Cerebellar nuclear complex (tissue), 1 donor: ENCODE measurements at places on chromosomes 12 and 14.

- no peak for DNase-seq
These were observed 290.4 kb upstream of the RTL1 start for GRCh38 chr14:101193845-101194372.

- no peak for DNase-seq
These were observed 32.2 kb upstream of the SERPINA6 start for GRCh38 chr14:94355191-94355794.

GRCh38 chr14:91115986-91116770 is 2.3 kb downstream of the DGLUCY start:
- no peak for DNase-seq

- no peak for DNase-seq
These were observed 6.8 kb upstream of the TESPA1 start for GRCh38 chr12:54991161-54991990.

GRCh38 chr12:124779161-124780141 is 84.2 kb downstream of the SCARB1 start:
- peak; percentile 41 for DNase-seq

DNA sequence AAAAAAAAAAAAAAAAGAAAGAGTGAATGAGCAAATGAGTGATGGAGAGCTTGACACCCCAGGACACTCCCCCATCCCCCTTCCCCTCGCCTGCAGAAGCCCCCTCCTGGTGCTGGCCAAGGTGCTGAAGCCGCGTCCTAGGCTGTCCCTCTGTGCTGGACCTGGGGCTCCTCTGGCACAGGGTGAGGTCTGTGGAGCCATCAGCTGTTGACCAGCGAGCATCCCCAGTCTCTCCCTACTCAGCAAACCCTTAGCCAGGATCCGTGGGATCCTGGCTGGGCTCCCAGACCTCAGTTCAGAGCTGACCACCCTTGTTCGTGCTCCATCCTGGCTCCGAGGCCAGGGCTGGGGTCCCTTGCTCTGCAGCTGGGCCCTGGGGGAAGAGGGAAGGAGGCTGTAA is 5.4 kb upstream of the KIF26A start:
- DNase-seq, result no peak

- DNase-seq, result no peak
These were observed 200.2 kb upstream of the MYL2 start for GRCh38 chr12:111120578-111120977.

DNA sequence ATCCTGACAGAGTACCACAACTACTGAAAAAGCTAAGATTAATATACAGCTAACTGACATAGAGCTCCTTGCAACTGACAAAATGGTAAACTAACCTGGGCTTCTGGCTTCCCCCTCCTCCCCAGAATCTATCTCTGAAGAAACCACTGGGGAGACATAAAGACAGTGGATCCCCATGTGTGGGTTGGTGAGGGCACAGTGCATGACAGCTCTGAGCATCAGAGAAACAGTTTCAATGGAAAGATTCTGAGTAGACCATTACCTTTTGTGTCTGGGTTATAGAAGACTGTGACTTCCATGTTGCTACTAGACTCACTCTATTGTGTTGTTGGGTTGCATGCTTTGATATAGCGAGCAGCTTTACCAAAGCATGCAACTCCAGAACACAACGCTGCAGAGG is 247.4 kb downstream of the EFCAB11 start:
- no peak for DNase-seq
